ENCODE measurements at places on chromosomes 2 and 18.

DNA sequence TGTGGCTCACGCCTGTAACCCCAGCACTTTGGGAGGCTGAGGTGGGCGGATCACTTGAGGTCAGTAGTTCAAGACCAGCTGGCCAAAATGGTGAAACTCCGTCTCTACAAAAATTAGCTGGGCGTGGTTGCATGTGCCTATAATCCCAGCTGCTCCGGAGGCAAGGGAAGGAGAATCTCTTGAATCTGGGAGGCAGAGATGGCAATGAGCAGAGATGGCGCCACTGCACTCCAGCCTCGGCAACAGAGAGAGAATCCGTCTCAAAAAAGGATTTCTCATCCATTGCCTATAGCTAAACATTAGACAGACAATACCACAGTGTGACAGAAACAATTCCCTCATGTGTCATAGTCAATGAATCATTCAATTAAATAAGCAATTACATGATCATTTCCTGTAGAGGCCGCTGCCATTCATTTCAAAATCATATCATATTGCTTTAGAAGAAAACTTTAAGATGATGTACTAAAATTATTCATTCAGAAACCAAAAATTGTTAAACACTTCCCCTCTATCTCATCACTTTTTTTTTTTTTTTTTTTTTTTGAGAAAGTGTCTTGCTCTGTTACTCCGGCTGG lies 69.5 kb upstream of the TGIF1 start:
- DNase-seq: no peak

DNA sequence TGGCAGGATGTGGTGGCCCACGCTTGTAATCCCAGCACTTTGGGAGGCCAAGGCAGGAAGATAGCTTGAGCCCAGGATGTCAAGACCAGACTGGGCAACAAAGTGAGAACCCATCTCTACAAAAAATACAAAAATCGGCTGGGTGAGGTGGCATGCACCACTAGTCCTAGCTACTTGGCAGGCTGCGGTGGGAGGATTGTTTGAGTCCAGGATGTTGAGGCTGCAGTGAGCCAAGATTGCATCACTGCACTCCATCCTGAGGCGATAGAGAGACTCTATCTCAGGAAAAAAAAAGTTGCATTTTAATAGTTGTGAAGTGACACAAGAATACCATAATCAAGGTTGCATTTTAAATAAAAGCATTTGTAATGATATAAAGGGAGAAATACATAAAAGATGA lies 124.1 kb upstream of the SLC38A11 start:
- DNase-seq: no peak

- DNase-seq: no peak
Observed at GRCh38 chr2:212977152-212977551, 174.3 kb downstream of the IKZF2 start.

GRCh38 chr2:95047629-95048510 lies 22.4 kb downstream of the MAL start:
- no peak for DNase-seq

GRCh38 chr2:173955867-173956266 lies 9.3 kb downstream of the SP3 start:
- no peak for DNase-seq

- DNase-seq: no peak
Observed at GRCh38 chr18:45255197-45255890, 359.9 kb upstream of the SLC14A2 start.

GRCh38 chr18:48949050-48949605 lies 1.6 kb downstream of the SMAD7 start:
- no peak for DNase-seq

DNA sequence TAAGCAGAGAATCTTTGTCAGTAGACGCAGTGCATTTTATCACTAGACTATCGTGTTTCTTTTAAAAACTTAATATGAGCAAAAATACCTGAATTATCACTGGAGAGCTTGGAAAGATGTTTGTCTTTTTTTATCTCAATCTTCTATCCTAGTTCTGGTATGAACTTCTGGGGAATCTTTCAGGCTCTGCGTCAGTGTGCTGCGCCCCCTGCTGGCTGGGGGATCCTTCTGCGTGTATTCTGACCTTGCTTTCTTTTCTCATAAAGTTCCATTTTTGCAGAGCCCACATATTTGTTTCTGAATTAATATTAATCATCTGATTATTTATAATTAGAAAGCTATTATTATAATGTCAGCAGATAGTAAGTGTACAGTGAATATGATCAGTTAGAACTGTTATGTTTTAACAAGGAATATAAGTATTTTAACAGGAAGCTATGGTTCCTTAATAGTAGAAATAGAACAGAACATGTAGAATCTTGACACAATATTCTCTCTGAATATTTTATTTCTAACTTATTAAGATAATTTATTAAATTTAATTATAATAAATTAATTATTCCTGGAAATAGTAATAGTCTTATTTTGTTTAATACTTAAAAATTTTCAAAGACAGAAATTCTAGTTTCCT lies 945.0 kb upstream of the CRIM1 start:
- DNase-seq: no peak

GRCh38 chr2:25310965-25311864 lies 30.5 kb downstream of the DNMT3A start:
- DNase-seq: no peak

- no peak for DNase-seq
Observed at GRCh38 chr2:178204977-178205376, 10.7 kb downstream of the OSBPL6 start.

DNA sequence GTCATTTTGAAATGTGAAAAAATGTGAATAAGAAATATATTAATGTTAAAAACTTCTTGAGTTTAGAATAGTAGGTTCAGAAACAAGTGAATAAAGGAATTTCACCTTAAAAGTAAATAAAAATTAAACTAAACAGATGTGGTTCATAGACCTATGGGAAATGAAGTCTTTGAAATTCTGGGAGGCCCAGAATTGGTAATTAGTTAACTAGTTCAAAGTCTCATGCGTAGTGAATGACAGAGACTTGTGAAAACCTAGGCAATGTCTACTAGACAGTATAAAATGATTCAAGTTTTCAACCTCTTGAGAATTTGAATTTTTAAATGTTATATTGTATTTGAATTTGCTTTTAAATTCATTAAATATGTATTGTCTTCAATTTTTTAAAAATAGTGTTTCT lies 32.6 kb upstream of the AAK1 start:
- no peak for DNase-seq

GRCh38 chr2:67037655-67038054 lies 359.5 kb upstream of the ETAA1 start:
- no peak for DNase-seq

GRCh38 chr18:68925268-68925667 lies 127.4 kb downstream of the CCDC102B start:
- DNase-seq: no peak

GRCh38 chr2:98769114-98769476 lies 38.2 kb upstream of the MGAT4A start:
- no peak for DNase-seq

DNA sequence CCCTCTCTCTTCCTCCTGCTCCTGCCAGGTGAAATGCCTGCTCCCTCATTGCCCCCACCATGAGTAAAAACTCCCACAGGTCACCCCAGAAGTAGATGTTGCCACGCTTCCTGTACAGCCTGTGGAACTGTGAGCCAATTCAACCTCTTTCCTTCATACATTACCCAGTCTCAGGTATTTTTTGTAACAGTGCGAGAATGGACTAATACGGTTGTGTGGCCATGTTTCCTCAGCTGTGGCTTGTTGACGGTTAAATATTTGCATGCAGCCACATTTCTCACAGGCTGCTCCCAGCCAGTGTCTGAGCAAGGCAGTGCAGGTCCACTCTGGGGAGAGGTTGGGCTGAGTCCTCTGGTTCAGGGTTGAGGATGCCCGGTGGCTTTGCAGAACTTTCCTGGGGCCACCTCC lies 27.8 kb upstream of the COPS8 start:
- DNase-seq: no peak

DNA sequence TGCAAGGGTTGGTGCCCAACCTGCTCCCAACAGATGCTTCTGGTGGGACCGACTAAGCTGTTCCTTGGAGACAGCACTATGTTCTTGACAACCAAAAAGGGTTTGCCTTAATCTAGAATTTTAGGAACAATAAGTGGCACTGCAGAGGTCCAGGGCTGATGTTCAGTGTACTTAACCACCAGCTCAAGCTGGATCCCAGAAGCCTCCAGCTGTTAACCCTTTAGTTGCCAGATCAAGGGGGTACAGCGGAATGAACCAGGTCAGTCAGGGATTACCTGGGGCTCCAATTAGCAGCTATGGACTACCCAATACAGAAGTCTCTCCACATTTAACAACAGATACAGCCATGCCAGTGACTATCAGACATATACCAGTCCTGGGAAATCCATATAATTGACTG lies 3.5 kb downstream of the GPR75 start:
- DNase-seq: no peak

GRCh38 chr18:66867653-66868052 lies 263.8 kb upstream of the CDH19 start:
- DNase-seq: no peak

DNA sequence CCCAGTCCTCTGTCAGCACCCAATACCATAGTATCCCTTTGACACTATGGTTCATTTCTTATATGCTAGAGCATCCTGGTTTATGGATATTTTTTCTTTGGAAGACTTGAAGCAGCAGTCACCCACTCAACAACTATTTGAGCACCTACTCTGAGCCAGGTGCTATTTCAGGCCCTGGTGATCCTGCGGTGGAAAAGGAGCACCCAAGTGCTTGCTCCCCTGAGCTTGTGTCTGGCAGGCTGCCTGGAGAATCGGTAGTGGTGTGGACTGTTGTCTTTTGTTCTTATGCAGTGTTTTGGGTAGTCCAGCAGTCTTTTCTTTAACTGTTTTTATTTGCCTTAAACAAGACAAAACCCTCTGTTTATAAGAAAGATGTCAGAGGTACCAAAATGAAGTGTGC lies 28.9 kb downstream of the NCK2 start:
- DNase-seq: no peak

Data from stimulated activated CD4-positive, alpha-beta T cell treated with anti-CD3 and anti-CD28 coated beads, Interleukin-2, amount 100 ng/mL, for 4 hours (primary cell).